A549 treated with RU486 at 1 μM for 4 hours (cell line): ENCODE measurements at places on chromosomes 1 and 21. TPM values are rescaled to one million over a fixed set of nuclear protein-coding genes. Genes with fewer than 3 reads are reported as not detected.

IL24 gene
- total RNA-seq = 0.17 to 0.35 TPM (median 0.30 TPM) in 5 replicates

CCDC27 gene
- not detected in 5 replicates for total RNA-seq

AMY1C gene
- total RNA-seq = not detected in 5 replicates

KRTAP21-2 gene
- total RNA-seq = not detected in 5 replicates

CGN gene
- total RNA-seq = 1.2 to 2.2 TPM (median 1.4 TPM) in 5 replicates

IFI44 gene
- total RNA-seq = 0.25 to 1.1 TPM (median 0.69 TPM) in 5 replicates

TLR5 gene
- total RNA-seq = 0.08 to 0.42 TPM (median 0.20 TPM) in 5 replicates
